B cell (primary cell): ENCODE measurements at places on chromosomes 2 and 18.

DNA sequence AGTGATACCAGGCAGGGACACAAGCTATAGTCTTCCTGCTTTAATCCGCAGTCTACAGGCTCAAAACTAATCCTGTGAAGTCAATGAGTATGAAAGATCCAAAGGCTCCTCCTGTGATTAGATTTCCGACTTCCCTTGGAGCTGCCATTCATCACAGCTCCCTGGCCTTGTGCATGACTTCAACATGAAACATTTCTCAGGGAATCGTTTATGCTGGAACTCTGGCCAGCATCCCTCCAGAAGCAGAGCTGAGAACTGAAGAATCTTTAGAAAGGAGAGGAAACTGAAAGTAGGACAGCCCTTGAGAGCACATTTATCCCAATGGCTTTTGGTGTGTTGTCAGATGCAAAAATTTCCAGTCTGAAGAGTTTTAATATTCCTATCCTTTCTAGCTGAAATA is 84.3 kb upstream of the SESTD1 start:
- DNase-seq = no peak

GRCh38 chr2:67945940-67946339 is 116.9 kb downstream of the C1D start:
- no peak for DNase-seq

- no peak for DNase-seq
These were observed 71.0 kb upstream of the SP3 start for GRCh38 chr2:174035981-174036742.

DNA sequence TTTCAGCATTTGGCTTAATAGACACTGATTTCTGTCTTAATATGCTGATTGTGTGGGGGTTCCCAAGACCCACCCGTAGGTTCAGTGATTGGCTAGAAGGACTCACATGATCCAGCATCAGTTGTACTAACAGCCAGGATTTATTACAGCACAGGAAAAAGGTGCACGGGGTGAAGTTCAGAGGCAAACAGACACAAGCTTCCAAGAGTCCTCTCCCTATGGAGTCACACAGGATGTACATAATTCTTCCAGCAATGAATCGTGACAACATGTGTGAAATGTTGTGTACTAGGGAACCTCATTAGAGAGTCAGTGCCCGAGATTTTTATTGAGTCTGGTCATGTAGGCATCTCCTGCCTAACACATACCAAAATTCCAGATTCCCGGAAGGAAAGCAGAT is 52.8 kb downstream of the GALNT1 start:
- no peak for DNase-seq

GRCh38 chr2:139411236-139411635 is 631.0 kb upstream of the NXPH2 start:
- DNase-seq = no peak
